CD4-positive, alpha-beta T cell treated with Interleukin-2 at 100 ng/mL for 4 hours (primary cell): ENCODE measurements at places on chromosomes 1 and 21.
A peak's percentile ranks its signal among the peaks of the same experiment; 100 is the strongest.

DNA sequence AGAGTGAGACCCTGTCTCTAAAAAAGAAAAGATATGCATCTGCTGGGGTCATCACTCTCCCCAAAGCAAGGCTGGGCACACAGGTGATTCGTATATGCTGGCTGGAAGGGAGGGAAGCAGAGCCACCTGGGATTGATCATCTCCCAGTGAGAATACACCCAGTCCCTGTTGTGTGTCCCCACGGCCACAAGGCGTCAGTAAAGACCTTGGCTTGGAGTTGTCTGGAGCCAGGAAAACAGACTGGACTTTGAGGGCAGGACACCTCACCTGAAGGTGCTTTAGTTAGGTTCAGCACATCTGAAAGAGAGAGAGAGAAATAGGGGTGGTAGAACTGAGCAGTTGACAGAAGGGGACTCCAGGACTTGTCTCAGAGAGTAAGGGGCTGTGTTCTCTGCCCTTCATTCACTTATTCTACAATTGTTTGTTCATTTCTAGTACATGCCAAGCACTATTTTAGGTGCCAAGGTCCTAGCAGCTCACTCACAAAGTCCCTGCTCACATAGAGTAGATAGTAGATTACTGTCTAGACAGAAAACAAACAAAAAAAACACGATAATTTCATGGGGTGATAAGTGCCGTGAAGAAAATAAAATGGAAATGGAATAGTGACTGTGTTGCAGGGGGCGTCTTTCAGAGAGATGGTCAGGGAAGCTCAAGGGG lies 13.5 kb downstream of the CITED4 start:
- DNase-seq: peak; percentile 19

- no peak for DNase-seq
These were observed 2.8 kb downstream of the TCEA3 start for GRCh38 chr1:23421753-23422240.

DNA sequence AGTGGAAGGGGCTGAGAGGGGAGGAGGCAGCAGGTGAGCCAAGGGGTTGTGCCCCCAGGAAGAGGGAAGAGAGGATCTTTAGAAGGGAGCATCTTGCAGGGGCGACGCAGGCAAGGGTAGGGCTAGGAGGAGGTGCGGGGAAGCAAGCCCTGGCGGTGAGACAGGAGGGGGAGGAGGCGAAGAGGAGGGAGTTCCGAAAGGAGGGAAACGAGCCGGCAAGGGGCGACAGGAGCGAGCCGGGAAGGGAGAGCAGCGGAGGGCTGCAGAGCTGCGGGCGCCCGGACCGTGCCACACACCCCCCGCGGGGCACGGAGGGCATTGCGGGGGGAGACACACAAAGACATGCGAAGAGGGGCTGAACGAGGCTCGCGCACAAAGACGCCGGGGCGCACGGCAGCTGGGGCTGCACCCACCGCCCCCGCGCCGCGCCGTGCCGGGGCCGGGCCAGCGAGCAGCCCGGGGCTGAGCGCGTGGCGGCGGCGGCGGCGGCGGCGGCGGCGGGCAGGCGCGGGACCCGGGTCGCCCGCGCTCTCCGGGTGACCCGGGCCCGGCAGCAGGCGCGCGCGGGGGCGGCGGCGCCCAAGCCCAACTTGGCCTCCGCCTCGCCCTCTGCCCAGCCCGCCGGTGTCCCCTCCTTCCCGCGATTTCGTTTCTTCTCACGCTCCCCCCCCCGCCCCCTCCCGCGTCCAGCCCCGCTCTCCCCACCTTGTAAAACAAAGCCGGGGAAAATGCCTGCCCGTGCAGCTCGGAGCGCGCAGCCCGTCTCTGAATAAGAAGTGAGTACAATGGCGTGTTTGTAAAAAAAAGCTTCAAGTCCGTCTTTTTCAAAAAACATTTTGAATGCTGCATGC lies at the start of gene KCNK2:
TSS of gene KCNK2 (plus strand) at position 206 of the 851 bp plus-strand sequence. CDS start 649 bp downstream, outside the sequence.
- DNase-seq: no peak

DNA sequence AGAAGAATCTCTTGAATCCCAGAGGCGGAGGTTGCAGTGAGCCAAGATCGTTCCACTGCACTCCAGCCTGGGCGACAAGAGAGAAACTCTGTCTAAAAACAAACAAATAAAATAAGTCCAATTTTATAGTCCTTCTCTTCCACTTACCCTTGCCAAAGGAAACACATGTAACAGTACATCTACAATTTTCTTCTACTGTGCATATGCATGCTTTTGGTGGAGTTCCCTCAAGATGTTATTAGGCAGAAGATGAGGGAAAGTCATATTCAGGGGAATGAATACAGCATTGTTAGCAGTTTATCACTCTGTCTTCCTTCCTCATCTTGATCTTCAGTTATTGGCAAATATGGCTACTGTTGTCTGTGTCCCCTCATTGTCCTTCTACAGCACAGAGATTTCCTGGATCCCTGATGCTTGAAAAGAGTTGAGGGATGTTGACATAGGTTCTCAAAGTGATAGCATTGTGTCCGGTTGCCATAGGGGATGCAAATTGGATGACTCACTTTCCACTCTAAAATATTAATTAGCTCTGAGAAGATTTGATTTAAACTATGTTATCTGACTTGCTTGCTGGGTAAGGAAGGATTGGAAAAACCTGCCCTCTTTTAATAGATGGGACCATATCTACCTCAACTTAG lies 1173.6 kb downstream of the KCNT2 start:
- DNase-seq: no peak

DNA sequence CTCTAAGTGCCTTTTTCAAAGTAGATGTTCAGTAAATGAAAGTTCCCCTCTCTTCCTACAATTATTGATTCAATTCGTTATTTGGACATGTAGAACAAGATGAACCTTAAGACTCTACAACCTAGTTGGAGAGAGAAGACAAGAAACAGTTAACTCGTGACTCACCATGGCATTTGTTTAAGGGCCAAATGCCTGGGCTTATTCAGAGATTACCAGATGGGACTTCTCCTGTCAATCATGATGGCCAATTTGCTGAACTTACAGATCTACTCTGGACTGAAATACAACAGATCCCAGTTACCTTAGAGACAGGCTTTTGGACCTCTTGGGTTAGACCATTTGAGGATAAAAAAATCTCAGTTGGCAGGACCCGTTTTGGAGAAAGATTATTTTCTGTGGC lies 93.5 kb downstream of the C1orf94 start:
- no peak for DNase-seq

GRCh38 chr1:42692461-42692860 lies 10.2 kb downstream of the YBX1 start:
- no peak for DNase-seq

GRCh38 chr1:117295001-117295400 lies 72.2 kb upstream of the MAN1A2 start:
- no peak for DNase-seq

GRCh38 chr1:45015683-45016082 lies 3.6 kb downstream of the UROD start:
- no peak for DNase-seq

DNA sequence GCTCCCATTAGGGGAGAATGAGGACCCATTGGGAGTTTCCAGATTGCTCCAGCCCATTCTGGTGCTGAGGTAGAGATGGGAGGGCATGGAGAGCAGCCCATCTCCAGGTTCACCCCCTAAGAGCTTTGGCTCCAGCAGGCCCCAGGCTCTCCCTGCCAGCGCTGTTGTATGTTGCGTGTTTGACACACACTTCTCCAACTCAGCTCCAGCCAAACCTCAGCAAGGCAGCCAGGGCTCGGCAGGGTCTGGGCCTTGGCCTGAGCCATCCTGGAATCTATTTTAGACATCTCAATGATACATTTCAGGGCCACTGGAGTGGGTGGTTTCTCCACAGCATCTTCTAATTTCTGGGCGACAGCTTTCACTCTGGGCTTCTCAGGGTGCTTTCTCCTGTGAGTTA lies 117.0 kb downstream of the NAV1 start:
- DNase-seq: no peak

- DNase-seq: no peak
These were observed 226.5 kb downstream of the SDCCAG8 start for GRCh38 chr1:243482141-243483022.

GRCh38 chr1:51175278-51175677 lies 60.8 kb upstream of the RNF11 start:
- no peak for DNase-seq

- DNase-seq: no peak
These were observed 90.1 kb downstream of the TENT5C start for GRCh38 chr1:117695796-117696490.

DNA sequence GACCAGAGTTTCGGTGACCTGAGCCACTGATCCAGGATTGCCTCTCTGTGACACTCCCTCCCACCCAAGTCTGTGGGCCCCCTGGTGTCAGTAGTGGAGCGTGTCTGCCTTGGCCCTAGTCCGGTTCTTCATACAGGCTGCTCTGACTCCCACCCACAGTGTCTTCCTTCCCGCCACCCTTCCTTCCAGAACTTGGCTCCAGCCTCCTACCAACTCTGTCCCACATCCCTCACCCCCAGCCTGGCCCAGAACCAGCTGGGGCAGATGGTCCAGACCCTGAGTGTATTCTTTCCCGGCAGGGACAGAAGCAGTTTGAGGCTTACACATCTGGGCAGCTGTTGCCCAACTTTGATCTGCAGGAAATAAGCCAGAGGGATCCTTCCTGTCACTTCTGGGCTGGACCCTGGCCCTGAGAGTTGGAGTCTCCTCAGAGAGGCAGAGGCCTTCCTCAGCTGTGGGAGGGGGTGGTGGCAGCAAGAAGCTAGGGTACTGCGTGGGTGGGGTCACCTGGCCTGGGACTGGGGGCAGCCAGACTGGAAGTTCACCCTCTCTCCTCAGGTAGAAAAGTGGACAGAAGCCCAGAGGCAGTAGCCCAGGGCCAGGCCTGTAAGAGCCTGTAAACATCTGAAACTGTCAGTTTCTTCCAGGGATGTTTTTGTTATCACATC lies 43.1 kb upstream of the EPS8L3 start:
- DNase-seq: no peak

DNA sequence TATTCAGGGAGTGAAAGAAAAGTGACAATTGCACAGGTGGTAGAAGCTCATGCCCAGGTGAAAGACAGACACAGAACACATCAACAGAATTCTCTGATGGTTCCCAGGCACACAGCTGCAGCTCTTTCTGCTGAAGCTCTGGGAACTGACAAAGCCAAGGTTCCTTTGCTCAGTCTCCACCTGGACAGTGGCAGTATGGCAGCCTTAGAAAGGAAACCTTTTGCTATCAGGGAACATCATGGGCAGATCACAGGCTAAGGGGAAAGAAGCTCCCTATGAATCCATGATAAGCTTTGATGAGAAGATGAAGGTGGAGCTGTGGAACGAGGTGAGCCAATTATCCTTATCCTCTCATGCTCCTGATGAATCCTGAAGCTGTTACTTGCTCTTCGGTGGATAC lies 1.2 kb downstream of the SPRR2B start:
- no peak for DNase-seq

GRCh38 chr1:18783705-18784481 lies 75.6 kb downstream of the TAS1R2 start:
- DNase-seq: no peak

DNA sequence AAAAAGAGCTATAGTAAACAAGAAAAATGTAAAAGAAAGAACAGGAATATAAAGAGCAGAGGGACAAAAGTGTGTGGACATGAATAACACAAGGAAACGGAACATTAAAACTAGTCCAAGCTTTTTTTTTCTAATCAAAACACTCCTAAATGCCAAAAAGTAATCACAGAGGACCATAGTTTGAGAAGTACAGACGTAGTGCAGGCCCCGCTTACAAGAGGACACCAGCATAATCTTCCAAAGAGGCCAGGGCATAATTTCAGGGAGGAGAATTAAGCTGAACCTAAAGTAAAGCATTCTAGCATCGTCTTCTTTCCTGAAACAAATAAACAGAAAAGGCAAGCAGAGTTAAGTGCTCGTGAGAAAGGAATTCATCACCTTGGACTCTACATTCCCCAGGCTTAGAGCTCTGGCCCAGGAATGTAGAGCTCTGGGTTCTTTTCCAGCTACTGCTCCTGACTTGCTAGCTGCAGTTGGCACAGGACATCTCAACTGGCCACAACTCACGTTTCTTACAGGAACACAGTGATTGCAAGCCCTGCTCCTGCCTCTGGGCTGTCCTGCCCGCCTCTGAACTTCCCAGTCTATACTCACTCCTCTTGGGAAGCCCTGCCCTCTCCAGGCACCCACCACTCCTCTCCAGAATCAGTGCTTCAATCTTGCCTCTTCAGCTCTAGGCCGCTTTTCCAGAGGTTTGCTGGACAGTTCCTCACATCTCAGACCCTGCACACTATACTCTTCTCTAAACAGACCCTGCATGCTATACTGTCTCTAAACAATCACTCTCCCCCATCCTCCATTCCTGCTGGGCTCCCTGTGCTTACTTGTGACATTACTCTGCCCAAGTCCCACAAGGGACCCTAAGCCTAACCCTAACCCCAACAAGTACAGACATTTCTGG lies 9.8 kb downstream of the RGS8 start:
- no peak for DNase-seq

- no peak for DNase-seq
These were observed 60.0 kb downstream of the LTN1 start for GRCh38 chr21:28932717-28933116.

DNA sequence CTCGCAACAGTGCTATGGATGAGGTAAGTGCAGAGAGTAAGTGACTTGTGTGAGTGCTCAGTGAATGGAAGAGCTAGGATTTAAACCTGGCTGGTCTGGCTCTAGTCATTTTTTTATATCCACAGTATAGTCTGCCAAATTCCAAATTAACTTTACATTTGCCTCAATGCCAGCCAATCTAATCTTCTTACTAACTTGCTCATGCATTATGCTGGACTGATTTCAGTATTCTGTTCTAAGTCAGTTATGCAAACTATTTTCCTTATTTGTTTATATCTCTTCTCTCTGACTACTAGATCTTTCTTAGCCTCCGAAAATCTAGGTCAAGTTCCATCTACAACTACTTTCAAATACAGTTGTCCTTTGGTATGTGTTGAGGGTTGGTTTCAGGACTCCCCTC lies 133.3 kb downstream of the XPR1 start:
- DNase-seq: no peak

GRCh38 chr1:182087719-182088350 lies 26.3 kb upstream of the ZNF648 start:
- peak; percentile 6 for DNase-seq

- DNase-seq: no peak
These were observed 70.5 kb upstream of the CNIH3 start for GRCh38 chr1:224545571-224545970.

DNA sequence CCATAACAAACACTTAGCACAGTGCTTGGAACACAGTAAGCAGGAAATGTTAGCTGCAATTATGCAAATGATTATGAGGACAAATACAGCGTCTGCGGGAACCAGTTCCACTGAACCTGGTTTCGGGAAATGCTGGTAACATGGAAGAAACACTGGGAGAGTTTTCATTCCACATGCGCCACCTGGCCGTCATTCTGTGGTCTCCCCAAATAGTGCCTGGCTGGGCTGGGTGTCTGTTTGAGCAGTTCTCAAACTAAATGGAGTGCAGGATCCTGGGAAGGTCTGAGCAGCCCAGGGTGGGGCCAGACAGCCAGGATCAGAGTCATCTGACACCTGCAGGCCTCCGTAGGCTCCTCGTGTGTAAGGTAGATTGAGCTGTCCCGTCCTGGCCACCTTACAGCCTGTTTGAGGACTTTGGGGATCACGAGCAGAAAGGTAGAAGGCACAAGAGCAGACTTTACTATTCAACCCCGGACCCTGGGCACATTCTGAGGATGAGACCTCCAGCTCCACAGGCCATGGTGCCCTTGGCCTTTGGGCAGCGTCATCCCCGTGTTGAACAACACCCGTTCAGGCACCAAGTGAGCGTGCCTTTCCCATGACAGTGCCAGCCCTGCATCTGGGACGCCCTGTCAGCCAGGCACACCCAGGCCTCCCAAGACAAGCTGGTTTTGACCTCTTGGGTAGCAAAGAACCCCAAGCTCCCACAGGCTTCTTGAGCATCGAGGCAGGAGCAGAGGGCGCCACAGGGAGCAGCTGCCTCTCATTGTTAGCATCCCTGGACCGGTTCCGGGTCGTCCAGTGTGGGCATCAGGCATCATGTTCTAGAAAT lies 101.9 kb downstream of the PRDM2 start:
- DNase-seq: no peak
